ENCODE measurements at places on chromosomes 3 and 15.

GRCh38 chr3:40915346-40915865 lies 283.9 kb upstream of the CTNNB1 start:
- no peak for DNase-seq

DNA sequence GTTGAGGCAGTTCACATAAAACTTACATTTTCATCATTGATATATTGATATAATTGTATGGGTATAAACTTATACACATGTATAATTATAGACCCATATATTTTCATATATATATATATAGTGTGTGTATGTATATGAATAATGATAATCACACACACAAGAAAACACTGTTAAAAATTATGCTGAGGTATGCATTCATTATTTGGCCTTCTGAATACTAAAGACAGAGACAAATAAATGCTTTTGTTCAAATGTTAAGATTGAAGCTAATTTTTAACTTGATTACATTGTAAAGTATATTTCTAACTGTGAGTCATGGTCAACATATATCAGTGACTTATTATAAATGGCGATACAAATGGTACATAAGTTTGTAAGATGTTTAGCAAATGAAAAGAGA lies 888.8 kb downstream of the OTOL1 start:
- DNase-seq = no peak

DNA sequence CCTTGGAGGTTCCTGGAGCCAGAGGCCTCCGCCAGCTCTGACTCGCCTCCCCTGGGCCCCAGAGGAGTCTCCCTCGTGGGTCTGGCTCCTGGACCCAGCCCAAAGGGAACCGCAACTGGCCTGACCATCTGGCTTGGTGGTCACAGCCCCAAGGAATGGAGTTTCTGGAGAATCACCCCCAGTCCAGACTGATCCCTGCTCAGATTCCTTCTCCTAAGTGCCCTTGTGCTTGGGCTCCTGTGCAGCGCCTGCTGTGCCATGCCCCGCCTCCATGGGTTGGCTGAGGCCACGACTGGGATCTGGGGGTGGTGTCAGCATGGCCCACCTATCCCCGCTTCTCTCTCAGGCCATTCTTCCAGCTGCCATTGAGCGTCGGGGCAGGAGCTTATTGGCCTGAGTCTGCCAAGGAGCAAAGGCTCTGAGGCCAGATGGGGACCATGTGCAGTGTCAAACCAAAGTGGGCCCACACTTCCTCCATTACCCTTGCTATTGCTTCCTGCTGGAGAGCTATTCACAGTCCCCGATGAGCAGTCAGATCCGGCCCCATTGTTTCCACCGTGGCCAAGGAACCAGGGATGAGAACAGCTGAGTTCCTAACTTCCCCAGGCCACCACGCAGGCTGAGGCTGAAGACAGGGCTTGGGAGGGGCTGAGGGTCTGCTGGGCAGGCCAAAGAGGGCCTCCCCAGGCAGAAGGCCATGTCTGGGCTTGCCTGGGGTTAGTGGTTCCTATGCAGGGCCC lies 19.0 kb downstream of the CSPG4 start:
- DNase-seq = peak; percentile 49

- DNase-seq = no peak
These were observed 50.9 kb upstream of the SPRED1 start for GRCh38 chr15:38201714-38202113.

GRCh38 chr3:39241561-39241960 lies 38.3 kb downstream of the CX3CR1 start:
- no peak for DNase-seq

- DNase-seq = no peak
These were observed 34.5 kb downstream of the SLC4A7 start for GRCh38 chr3:27449530-27450150.

DNA sequence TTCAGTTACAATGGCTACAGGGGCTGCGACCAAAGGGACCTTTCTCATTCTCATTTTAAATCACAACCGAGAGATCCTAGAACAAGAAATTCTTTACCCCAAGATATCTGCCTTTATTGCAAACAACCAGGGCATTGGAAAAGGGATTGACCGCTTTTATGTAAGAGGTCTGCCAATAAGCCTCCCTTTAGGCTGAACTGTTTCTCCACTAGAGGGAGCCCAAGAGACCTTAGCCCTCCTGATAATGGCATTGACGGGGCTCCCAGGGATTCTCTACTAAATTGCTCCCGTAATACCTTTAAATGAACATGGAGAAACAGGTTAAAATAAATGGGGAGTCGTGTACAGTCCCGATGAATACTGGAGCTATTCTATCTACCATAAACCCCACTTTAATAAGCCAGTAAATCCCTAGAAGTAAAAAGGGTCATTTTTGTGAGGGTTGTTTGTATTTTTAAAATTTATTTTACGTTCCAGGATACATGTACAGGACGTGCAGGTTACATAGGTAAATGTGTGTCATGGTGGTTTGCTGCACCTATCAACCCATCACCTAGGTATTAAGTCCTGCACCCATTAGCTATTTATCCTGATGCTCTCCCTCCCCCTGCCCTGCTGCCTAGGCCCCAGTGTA lies 7.5 kb upstream of the IGSF10 start:
- peak; percentile 41 for DNase-seq

GRCh38 chr3:197532388-197532787 lies 23.4 kb downstream of the BDH1 start:
- DNase-seq = no peak

GRCh38 chr3:126434931-126435411 lies 40.3 kb downstream of the CFAP100 start:
- no peak for DNase-seq

GRCh38 chr3:77618686-77619085 lies 578.8 kb downstream of the ROBO2 start:
- no peak for DNase-seq

DNA sequence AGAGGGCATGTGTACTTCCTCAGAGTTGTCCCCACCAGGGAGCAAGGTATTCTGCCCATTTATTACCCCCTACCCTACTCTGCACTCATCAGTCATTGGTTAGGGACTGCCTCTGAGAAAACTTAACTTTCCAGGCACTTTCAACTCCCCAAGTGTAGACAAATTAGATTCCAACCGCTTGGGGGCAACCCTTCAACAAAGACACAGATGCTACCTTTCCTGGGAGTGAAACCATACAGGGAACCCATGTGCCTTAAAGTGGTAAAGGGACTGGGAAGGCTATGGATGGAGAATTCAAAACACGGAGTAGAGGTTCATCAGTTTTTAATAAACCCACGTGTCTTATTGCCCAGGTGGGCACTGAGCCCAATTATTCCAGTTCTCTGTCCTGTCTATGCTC lies 19.4 kb upstream of the UBE2E2 start:
- peak; percentile 28 for DNase-seq

GRCh38 chr3:126928921-126929474 lies 53.9 kb upstream of the PLXNA1 start:
- DNase-seq = no peak

DNA sequence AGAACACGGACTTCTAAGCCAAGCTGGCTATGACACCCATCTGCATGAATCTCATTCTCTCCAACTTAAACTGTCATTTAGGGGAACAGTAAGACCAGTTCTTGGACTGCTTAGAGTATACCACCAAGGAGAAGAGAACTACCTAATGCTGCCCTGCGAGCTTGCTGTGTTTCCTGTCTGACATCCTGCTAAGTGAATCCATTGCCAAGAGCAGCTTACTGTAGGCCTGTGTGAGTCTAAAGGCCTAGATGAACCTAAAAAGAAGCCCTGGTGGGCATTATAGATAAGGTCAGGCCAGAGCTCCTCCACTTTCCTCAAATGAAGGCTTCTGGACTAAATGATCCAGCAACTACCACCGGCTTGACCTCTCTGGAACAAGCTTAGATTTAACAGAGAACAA lies 15.0 kb downstream of the LZTFL1 start:
- DNase-seq = no peak

- DNase-seq = no peak
These were observed 60.0 kb downstream of the DNASE1L3 start for GRCh38 chr3:58150810-58151199.

DNA sequence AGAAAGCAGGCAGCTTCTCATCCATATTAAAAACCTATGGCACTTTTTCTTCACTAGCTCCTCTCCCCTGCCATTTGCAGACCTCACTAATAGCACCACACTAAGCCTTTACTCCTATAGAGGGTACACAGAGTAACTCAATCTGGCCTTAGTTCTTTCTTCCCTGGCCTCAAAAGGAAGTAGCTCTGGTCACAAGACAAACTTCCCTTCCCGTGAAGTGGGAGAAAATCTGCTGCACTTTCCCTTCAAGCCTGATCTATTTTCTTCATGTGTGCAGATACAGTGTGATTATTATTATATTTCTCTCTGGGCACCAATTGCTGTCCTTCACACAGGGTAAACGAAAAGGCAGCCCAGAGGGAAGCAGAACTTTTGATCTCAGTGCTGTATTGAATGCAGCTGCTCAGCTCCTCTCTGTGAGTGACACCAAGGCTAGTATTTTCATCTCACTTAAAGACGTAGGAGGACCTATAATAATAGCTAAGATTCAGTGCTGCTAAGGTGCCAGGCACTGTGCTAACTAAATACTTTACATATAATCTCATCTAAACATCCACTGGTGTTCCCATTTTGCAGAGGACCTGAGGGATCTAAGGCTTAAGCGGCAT lies 61.9 kb upstream of the RASGRP1 start:
- DNase-seq = no peak

Measured in astrocyte of the cerebellum (primary cell).